Renal pelvis (tissue), 12 donors: ENCODE measurements at places on chromosomes 7 and 10. TPM values are rescaled to one million over a fixed set of nuclear protein-coding genes. Genes with fewer than 3 reads are reported as not detected.

MEPCE gene
- 63.4 TPM for polyA plus RNA-seq

AOC1 gene
- polyA plus RNA-seq: 82.6 TPM

APBB1IP gene
- polyA plus RNA-seq: 0.86 TPM

GRCh38 chr10:5547931-5548660, 23.3 kb downstream of the CALML3 start:
- DNase-seq: peak; percentile 54

DNA sequence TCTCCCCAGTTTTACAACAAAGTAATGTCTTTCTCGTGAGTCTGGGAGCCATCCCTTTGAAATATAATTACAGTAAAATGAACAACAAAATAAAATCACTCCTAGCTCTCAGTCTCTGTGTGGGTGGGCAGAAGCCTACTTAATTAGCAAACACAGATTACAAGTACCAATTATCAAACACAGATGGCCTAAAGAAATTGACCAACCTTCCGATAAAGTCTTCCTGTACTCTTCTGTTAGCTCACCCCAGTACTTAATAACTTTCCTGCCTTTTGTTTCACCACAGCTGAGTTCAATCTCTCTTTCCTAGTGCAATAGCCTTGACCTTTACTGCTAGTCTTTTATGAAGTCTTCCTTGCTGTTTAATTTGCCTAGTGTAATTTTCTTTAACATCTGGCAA, 719.2 kb upstream of the MBL2 start:
- peak; percentile 4 for DNase-seq

DNA sequence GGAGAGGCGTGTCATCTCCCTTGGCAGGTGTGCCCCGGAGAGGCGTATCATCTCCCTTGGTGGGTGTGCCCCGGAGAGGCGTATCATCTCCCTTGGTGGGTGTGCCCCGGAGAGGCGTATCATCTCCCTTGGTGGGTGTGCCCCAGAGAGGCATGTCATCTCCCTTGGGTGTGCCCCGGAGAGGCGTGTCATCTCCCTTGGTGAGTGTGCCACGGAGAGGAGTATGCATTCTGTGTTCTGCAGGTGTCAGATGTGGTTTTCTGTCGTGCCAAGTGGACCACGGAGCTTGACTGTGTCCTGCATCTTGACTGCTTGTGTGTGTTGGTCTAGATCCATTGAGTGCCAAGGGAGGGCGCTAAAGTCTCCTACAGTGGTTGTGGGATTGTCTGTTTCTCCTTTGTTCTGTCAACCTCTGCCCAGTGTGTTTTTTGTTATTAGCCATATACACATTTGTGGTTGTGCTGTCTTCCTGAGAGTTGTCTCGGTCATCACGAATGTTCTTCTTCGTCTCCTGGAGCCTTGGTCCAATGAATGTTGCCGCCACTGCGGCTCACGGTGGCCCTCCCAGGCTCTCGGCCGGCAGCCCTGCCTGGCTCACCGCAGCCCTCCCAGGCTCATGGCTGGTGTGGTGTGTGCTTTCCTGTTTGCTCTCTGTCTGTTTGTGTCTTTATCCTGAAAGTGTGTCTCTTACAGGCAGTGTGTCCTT, 96.8 kb downstream of the INPP5A start:
- DNase-seq: no peak

DNA sequence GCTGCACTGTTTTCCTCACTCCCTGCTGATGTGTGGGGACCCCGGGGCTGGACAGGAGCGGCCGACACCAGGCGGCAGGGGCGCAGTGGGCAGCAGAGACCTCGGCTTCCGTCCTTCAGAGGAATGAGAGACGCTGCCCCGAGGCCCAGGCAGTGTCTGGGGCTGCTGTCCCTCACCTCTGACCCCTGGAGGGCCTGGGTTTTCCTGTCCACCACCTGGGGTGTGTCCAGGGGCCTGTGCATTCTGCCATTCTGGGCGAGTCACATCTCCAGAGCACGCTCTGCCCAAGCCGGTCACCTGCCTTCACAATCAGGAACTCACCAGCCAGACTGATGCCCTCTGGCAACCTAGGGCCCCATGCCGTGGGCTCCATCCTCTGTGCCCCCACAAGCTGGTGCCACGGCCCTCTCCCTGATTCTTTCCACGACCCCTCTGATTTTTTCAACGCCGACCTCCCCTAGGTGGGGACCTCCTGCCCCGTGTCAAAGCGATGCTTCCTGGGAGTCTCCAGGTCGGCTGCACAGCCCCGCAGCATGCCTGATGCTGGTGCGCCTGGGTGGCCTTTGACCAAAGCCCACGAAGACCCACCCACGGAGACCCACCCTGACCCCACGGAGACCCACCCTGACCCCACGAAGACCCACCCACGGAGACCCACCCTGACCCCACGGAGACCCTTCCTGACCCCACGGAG, 53.7 kb upstream of the CFAP46 start:
- DNase-seq: no peak

GRCh38 chr10:63456437-63457210, 9.2 kb downstream of the JMJD1C start:
- no peak for DNase-seq

DNA sequence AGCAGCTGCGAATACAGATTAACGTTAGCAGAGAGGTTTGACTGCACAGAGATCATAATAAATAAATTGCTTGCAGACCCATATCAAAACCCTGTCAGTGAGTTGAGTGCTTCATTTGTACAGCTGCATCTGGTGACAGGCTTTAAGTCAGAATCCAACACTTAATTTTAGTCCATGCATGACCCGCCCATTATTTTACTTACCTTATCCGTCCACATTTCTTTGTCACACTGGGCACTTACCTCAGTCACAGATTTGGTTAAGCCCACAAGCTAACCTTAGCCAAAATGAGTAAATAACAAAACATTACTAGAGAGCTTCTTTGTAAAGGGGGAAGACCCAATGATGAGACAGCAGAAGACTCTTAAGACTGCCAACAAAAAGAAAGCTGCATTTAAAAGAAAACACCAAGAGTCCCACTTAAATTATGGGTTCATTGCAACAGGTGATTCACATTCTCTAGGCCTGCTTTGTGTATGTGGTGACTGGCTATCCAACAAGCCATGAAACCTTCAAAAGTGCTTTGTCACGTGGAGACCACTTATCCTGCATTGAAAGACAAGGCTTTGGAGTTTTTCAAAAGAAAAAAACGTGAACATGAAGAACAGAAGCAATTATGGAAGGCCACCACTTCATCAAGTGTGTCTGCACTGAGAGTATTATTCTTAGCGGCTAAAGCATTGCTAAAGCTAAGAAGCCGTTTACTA, 32.2 kb downstream of the PHTF2 start:
- no peak for DNase-seq

- DNase-seq: no peak
Observed at GRCh38 chr10:70475661-70476060, 2.9 kb upstream of the PALD1 start.

GRCh38 chr7:99489235-99489634, 10.8 kb downstream of the ZNF394 start:
- no peak for DNase-seq
